CD4-positive, alpha-beta memory T cell (primary cell): ENCODE measurements at places on chromosomes 16 and 17. TPM values are rescaled to one million over a fixed set of nuclear protein-coding genes. Genes with fewer than 3 reads are reported as not detected.

- no peak for DNase-seq
- no peak overlapping the region for H3K27ac ChIP-seq
- peaks cover 81% of the 10 kb centered on the region for H3K36me3 ChIP-seq
- no peak overlapping the region for H3K4me3 ChIP-seq
- H3K27me3 ChIP-seq = no peaks in the 10 kb centered on the region
Observed at GRCh38 chr17:77489893-77490255, 349.1 kb downstream of the SEC14L1 start.

KRTAP17-1 gene
- not detected for polyA plus RNA-seq

DNA sequence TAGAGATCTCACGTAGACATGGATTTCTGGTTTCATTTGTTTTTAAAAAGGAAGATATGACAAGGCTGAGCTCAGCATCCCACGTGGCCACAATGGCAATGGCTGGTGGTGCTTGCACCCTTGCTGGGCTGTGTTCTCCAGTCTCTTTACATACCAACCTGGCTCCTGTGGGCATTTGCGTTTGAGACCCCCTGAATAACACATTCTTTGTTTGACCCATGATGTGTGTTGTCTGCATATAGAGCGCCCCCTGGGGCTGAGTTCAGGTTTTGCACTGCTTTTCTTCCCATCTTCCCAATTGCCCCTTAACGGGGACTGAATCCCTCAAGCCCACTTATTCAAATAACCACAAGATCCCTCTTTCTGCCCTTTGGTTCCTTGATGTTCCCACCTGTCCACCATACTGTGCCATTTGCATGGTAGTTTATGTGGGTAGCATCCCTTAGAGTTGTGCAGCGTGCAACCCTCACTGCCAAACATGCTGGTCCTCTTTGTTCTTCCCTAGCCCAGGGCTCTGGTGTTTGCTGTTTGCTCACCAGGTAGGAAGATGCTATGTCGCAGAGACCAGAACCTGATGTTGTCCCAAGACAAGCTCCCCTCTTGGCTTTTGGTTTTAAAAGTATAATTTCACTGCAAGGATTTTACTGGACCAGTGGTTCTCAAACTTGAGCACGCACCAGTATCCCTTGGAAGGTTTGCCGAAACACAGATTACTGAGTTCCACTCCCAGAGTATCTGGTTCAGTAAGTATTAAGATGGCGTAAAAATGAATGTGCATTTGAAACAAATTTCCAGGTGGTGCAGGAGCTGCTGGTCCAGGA is 38.5 kb upstream of the NKD1 start:
- H3K27ac ChIP-seq = no peak overlapping the region
- H3K27me3 ChIP-seq = no peaks in the 10 kb centered on the region
- no peak overlapping the region for H3K4me3 ChIP-seq
- no peak for DNase-seq

NTN3 gene
- not detected for polyA plus RNA-seq

- no peaks in the 10 kb centered on the region for H3K36me3 ChIP-seq
- H3K27ac ChIP-seq = no peak overlapping the region
- no peaks in the 10 kb centered on the region for H3K4me1 ChIP-seq
- no peak for DNase-seq
Observed at GRCh38 chr16:28010671-28011070, 52.8 kb downstream of the GSG1L start.

FSCN2 gene
- 0.20 TPM for polyA plus RNA-seq

DNA sequence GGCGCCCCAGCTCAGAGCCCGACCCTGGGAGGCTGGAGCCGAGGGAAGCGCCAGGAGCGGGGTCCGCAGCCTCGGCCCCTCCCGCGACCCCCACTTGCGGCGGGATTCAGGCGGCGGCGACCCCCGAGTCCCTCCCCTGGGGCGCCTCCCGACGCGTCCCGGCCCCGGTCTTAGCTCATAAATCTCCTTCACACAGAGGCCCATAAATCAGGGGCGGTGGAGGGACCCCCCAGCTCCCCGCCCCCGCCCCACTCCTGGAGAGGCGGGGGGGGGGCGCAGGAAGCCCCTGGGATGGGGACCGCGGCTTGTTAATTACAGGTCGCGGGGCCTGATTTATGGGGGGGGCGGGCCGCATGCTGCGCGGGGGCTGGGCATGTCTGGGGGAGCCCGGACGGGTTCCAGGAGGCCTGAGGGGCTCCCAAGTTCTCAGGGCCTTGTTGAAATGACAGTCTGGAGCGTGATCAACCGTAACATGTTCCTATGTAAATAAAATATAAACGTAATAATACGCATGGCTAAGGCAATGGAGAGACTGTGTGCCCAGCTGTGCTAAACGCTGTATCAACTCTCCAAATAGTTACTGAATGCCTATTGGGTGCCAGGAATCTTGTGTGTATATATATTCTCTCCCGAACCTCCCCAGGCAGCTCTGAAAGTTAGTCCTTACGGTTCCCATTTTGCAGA is 10.0 kb upstream of the BHLHA9 start:
- no peak for DNase-seq
- no peaks in the 10 kb centered on the region for H3K36me3 ChIP-seq
- H3K27me3 ChIP-seq = no peaks in the 10 kb centered on the region
- H3K4me3 ChIP-seq = no peak overlapping the region

DNA sequence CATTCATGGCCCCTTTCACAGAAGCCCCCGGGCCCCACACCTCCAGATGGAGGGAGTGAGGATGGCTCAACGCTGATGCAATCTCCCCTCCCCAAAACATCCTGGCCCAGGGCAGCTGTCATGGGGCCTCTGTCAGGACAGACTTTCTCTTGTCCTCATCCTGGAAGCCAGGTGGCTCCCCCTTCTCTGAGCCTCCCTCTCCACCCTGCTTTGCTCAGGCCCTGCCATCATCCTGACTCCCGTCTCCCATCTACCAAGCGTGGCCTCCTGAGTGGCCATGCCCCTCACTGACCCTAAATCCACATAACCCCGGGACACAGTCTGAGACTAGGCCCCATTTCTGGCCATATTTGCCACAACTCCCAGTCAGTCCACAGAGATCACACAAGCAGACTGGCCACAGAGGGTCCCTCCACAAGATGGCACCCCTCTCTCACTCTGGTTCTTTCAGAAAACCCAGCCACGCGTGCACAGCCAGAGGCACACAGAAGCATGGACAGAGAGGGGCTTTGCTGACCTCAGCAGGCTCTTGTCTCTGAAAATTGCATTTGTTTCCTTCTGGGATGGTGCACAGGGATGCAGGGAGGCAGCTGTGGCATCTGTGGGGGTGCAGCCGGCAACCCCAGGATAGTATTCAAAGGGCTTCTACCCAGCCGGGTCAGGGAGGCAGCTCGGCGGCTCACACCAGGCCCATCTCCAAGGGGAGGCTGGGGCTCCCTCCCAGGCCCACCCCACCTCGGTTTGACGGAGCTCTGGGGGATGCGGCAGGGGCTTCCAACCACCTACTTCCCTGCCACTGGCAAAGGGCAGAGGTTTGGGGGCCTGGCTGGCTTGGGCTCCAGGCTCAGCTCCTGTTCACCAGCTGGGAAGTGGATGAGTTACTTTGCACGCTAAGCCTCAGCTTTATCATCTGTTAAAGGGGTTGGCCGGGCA is 16.9 kb downstream of the DOC2B start:
- H3K36me3 ChIP-seq = no peaks in the 10 kb centered on the region
- no peaks in the 10 kb centered on the region for H3K27me3 ChIP-seq
- peak; percentile 22 for DNase-seq
- H3K4me3 ChIP-seq = no peak overlapping the region
- H3K4me1 ChIP-seq = no peaks in the 10 kb centered on the region
- no peak overlapping the region for H3K27ac ChIP-seq

GRCh38 chr17:45063198-45063597 is 2.1 kb downstream of the NMT1 start:
- DNase-seq = no peak
- no peaks in the 10 kb centered on the region for H3K27me3 ChIP-seq
- no peak overlapping the region for H3K27ac ChIP-seq

- no peak overlapping the region for H3K27ac ChIP-seq
- H3K36me3 ChIP-seq = peaks cover 6% of the 10 kb centered on the region
- H3K27me3 ChIP-seq = no peaks in the 10 kb centered on the region
Observed at GRCh38 chr17:7466639-7467341, 12.6 kb downstream of the ZBTB4 start.

MED1 gene
- 6.4 TPM for polyA plus RNA-seq

DLG4 gene
- polyA plus RNA-seq = 0.44 TPM

GRCh38 chr16:22946433-22946832 is 132.5 kb downstream of the HS3ST2 start:
- H3K27me3 ChIP-seq = no peaks in the 10 kb centered on the region
- no peaks in the 10 kb centered on the region for H3K36me3 ChIP-seq
- H3K4me3 ChIP-seq = no peak overlapping the region
- DNase-seq = no peak

SLC7A6OS gene
- polyA plus RNA-seq = 25.2 TPM

GRCh38 chr16:68596266-68596665 is 48.8 kb upstream of the CDH3 start:
- H3K4me3 ChIP-seq = no peak overlapping the region
- no peaks in the 10 kb centered on the region for H3K4me1 ChIP-seq
- no peaks in the 10 kb centered on the region for H3K27me3 ChIP-seq

DNA sequence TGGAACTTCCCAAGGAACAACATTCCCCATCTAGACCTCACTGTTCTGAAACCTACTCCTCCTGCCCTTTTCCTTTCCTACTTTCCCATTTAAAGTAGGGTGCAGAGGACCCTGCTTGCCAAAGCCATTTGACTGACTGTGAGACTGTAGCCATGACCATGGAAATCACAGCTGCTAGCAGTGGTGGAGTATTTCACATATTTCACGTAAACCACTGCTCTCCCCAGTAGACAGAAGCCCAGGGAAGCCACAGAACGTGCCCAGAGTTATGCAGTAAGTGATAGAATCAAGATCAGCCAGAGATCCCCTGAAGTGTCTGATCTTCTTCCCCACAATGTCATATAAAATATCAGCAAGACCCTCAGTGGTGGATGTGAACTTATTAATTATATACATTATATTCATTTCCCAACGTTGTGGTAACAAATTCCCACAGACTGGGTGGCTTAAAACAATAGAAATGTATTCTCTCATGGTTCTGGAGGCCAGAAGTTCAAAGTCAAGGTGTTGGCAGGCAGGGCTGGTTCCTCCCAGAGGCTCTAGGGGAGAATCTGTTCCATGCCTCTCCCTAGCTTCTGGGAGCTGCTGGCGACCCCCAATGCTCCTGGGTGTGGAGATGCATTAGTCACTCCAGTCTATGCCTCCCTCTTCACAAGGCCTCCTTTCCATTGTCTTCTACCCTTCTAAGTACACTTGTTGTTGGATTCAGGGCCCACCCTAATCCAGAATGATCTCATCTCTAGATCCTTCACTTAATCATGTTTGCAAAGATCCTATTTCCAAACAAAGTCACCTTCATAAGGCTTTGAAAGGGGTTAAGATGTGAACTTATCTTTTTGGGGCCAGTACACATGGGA is 20.7 kb upstream of the PRM1 start:
- peaks cover 14% of the 10 kb centered on the region for H3K4me1 ChIP-seq
- H3K27me3 ChIP-seq = no peaks in the 10 kb centered on the region
- DNase-seq = no peak
- H3K27ac ChIP-seq = no peak overlapping the region
- H3K4me3 ChIP-seq = no peak overlapping the region

NRN1L gene
- polyA plus RNA-seq = 0.96 TPM

ALOX12 gene
- polyA plus RNA-seq = 0.19 TPM

CLEC18B gene
- not detected for polyA plus RNA-seq

VAT1L gene
- not detected for polyA plus RNA-seq
